ENCODE measurements at places on chromosomes 13 and 19. TPM values are rescaled to one million over a fixed set of nuclear protein-coding genes. Genes with fewer than 3 reads are reported as not detected.

ZNF805 gene
- total RNA-seq: 26.7 TPM

GRK1 gene
- total RNA-seq: not detected

IL17D gene
- 4.1 TPM for total RNA-seq

LGALS14 gene
- total RNA-seq: not detected

ZNF135 gene
- 5.2 TPM for total RNA-seq

NMRK2 gene
- not detected for total RNA-seq

PSG1 gene
- 0.39 TPM for total RNA-seq

GPR18 gene
- not detected for total RNA-seq

NLRP4 gene
- total RNA-seq: not detected

KIR2DL3 gene
- not detected for total RNA-seq

KISS1R gene
- total RNA-seq: not detected

KRTDAP gene
- total RNA-seq: not detected

VSIG10L gene
- total RNA-seq: 0.52 TPM

RAB20 gene
- total RNA-seq: 4.3 TPM

OR10H5 gene
- total RNA-seq: not detected

SLC10A2 gene
- not detected for total RNA-seq

FKRP gene
- total RNA-seq: 18.5 TPM

SYT5 gene
- not detected for total RNA-seq

ZNF578 gene
- total RNA-seq: 9.8 TPM
